BE2C (cell line): ENCODE measurements at places on chromosomes 6 and 20.

- peak; percentile 40 for DNase-seq
Measured at GRCh38 chr6:157281570-157281969, 41.7 kb downstream of the TMEM242 start.

DNA sequence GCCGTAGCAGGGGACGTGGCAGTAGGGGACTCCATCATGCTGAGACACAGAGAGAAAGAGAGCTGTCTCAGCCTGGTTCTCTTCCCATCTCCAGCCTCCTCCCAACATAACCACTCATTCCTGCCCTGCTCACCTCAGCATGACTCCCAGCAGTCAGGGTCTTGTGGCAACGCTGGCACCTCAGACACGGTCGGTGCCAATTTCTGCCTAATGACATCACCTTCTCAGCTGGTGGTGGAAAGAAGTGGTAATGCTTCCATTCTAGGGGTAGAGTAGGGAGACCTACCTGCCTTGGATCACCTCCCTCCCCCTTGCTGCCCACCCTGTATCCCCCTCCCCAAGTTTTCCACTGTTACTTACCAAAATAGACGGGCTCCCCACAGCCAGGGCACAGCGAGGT, 2.5 kb downstream of the CRIP3 start:
- no peak for DNase-seq

DNA sequence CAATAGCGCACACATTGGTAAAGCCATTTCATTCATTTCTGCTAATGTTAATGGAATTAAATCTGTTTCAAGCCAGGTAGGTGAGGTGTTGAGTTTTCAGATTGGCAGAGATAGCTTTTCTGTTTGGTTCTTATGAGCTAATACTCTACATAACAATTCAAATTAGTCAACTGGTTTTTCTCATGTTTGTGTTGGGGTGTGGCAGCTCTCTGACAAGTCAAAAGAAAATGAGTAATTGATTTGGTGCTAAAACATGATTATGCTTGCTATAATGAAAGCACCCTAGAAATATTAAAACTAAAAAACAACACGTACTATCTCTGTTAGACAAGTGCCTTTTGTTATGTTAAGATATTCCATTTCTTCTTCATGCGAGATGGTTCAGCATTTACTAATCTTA, 13.6 kb downstream of the PPP1R14C start:
- no peak for DNase-seq

- no peak for DNase-seq
Measured at GRCh38 chr6:146813554-146813953, 214.8 kb downstream of the ADGB start.

DNA sequence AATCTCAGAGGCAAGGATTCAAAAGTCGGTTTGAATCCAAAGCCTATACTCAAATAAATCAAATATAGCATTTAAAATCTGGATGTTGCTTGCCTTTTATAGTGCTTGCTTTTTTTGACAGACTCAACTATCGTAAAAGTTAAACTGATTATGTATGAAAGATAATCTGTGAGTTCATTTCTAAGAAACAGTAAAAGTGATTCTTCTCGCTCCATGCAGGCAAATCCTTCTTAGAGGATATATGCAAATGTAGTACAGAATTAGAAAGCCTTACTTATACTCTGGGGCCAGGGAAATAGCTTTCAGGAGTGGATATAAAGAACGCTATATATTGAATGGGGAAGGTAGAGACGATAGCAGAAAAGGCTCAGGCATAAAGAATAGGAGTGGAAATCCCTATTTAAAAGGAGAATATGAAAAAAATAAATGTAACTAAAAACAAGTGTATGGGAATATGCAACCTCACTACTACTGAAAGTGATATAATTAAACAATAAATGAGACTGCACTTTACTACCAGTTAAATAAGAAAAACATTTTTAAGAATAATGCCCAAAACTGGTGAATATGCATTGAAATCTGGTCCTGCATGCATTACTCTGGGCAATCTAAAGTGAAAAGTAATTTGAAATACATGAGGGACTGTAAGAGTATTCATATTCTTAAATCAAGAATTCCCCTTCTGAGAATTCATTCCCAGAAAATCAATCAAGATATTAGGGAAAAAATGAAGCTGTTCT, 361.8 kb upstream of the PLCB4 start:
- DNase-seq = no peak

- no peak for DNase-seq
Measured at GRCh38 chr20:43434565-43434964, 23.1 kb upstream of the SRSF6 start.

DNA sequence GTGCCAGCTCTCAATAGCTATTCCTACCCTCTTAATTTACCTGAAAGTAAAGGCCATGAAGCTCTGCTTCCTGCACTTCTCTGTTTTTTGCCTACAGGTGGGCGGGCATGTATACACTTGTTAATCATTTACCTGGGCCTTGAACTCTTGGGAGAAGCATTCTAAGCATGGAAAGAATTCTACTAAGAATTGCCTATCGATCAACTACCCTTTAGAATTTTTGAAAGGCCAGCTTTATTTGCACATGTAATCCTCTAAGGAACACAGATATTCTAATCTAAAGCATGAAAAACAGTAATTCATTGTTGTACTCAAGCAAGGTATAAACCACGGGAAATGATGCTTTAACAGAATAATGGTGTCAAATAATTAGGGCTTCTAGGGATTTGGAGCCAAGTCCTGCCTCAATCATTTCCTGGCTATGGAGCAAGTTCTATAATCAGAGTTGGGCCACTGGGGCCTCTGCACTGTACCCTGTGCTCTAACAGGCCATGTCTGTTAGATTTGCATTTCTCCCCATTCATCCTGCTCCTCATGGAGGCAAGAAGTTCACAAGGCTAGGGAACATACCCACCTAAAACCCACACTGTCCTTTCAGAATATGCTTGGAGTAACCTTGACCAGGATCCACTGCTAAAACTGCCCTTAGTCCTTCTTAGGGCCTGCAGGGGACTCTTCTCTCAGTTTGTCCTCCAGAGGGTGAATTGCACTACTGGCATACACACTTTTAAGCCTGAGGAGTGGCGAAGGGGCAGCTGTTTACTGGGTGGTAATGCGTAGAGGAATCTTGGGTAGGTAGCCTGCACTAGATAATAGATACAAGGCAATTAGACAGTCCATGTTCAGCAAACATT, 276.4 kb upstream of the JAG1 start:
- DNase-seq = no peak

DNA sequence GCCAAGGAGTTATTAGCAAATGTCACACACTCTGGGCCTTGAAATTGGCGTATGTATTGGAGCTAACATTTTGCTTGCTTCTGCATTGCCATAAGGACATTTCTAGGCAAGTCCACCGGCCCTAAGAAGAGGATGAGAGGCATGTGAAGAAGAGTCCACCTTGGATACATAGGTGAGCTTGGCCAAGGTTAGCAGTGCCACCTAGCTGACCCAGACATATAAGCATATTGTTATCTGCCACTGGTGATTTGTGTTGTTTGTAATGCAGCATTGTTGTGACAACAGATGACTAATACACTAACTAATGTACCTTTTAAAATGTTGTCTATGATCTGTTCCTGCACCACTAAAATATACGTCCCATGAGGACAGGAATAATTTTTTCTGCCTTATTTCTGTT, 24.8 kb upstream of the HLA-DQA2 start:
- no peak for DNase-seq

- DNase-seq = no peak
Measured at GRCh38 chr20:19453862-19454261, 241.4 kb downstream of the SLC24A3 start.

DNA sequence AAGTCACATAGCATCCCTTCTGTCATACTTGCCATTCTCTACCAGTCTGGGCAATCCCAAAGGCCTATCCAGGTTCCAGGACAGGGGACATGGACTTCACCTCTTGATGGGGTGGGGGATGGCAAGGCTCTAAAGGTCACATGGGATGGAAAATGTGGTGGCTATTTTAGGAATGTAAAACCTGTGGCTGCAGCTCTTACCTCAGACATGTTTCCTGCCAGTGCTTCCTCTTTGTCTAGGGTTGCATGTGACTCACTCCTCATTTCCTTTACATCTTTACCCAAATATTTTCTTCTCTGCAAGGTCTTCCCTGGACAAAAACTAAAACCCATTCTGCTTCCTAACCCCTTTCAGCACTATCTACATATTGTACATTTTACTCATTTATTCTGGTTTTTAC, 135.7 kb downstream of the BTBD3 start:
- no peak for DNase-seq

DNA sequence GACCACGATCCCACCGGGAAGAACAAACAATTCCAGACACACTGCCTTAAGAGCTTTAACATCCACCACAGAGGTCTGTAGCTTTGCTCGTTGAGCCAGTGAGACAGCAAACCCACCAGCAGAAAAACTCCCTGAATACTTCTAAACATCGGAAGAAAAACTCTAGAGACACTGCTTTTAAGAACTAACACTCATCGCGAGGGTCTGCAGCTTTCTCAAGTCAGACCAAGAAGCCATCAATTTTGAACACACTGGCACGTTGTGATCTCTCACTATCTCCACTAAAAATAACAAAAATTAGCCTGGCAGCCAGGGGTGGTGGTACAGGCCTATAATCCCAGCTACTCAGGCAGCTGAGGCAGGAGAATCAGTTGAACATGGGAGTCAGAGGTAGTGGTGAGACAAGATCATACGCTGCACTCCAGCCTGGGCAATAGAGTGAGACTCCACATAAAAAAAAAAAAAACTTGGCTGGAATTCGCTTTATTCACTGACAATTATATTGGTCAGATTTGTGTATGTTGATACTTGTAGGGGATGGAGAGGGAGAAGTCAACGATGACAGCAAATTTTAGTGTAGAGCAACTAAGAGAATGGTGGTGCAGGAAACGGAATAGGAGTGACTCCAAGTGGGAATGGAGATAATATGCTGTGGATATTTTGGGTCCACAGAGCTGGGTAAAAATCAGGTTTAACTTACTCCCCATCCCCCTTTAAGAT, 860 bp upstream of the TMEM14C start:
- DNase-seq = no peak

DNA sequence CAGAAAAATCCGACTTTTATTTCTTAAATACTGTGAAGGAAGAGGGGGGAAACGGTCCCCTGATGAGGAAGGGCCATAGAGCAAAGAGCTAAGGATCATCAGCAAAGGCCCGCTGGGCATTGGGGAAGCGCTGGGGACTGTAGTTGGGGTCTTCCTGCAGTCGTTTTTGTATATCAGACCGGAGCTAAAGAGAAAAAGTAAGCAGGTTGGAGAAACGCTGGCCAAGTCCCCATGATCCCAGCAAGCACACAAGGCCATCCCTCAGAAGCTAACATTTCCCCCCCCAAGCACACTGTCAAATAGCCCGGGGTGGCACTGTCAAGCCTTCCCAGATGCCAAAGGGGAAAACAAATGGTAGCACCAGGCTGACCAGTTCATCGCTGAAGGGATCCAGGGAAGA, 13.4 kb downstream of the BAG6 start:
- DNase-seq = no peak

DNA sequence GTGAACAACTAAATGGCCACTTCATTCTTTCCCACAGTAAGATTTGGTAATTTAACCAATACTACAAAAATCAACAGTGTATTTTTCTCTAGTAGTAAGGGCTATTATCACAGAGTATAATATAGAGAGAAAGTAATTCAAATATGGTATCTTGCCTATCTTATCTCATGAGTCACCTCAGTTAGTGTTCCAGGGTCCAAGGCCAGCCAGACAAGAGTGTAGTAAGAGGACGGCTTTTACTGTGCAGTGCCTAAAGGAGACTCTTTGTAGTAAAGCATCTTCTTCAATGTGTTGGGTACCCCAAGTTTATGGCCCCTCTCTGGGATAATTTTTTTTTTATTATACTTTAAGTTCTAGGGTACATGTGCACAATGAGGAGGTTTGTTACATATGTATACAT, 607.4 kb downstream of the PKHD1 start:
- no peak for DNase-seq

DNA sequence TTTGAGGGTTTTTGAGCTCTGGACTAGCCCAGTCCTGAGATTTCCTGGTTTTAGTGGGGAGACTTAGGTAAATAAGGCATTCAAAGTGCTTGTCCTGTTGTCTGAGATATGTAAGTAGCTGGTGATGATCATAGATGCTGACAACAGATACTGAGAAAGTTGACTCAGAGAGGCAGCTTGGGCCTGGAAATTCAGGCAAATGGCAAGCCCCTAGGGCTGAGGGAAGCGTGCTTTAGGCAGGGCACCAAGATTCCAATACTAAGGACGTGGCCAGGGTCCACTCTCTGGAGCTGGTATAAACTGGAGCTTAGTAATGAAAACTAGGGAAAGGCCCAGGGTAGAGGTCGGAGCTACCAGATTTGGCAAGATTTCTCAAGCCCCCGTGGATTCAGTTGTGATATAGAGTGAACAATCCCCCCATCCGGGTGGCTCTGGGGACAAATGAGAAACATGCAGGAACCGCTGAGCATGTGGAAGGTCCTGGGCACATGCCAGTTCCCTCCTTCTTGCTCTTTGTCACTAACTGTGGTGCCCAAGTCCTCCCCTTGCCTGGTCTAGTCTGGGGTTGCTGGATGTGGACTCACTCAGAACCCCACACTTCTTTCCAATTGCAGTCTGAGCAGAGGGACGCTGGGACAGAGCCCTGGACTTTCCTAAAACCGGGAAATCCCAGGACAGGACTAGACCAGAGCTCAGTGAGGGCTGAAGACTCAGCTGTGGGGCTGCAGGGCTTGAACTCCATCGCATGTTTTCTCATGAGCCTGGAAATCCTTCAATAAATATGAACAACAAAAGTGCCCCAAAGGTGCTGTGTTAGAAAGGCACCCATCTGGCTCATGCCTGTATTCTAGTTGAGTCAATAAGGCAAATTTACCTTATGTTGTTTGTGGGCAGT, 10.3 kb downstream of the SLC22A3 start:
- DNase-seq = no peak

DNA sequence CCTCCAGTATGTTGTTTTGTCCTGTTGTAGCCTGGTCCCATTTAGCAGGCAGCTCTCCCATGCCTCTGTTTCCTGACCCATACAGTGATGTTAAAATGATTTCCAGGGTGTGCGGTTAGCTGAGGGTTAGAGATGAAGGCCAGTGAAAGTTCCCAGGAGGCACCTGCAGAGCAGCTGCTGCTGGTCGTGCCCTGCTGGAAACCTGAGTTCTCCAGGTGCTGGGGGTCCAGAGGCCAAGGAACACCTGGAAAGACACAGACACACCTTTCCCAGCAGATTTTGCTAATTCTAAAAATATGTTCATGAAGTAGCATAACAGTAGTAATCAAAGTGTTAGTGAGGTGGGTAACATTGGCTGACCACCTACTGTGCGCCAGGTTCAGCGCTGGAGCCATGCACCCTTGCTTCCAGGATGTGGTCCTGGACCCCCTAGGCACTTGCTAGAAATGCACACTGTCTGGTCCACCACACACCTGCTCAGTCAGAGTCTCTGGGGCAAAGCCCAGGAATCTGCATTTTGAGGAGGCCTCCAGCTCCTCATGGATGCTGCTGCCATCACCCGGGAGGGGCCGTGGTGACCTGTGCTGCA, 118.7 kb downstream of the SYNDIG1 start:
- DNase-seq = no peak

- peak; percentile 68 for DNase-seq
Measured at GRCh38 chr20:49888212-49889000, 26.9 kb downstream of the SPATA2 start.

DNA sequence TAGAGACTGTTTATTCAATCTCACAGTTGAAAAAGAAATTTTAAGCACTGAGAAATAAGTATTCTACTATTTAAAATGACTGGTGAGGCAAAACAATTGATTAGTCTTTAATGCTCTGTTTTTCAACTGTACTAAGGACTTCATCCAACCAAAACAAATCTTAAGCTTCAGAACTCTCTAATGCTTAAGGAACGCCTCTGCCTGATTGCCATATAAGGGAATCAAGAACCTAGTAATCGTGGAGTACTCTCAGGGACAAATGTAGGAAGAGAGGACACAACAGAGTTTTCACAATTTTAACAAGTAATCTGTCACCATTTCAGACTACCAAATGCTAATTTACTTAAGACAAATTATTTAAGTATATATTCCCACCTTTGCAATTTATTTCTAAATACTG, 16.1 kb downstream of the FBXO30 start:
- no peak for DNase-seq
